ENCODE measurements at places on chromosomes 4 and X. TPM values are rescaled to one million over a fixed set of nuclear protein-coding genes. Genes with fewer than 3 reads are reported as not detected.

Gene SLC39A8
- 1.8 TPM for total RNA-seq

DNA sequence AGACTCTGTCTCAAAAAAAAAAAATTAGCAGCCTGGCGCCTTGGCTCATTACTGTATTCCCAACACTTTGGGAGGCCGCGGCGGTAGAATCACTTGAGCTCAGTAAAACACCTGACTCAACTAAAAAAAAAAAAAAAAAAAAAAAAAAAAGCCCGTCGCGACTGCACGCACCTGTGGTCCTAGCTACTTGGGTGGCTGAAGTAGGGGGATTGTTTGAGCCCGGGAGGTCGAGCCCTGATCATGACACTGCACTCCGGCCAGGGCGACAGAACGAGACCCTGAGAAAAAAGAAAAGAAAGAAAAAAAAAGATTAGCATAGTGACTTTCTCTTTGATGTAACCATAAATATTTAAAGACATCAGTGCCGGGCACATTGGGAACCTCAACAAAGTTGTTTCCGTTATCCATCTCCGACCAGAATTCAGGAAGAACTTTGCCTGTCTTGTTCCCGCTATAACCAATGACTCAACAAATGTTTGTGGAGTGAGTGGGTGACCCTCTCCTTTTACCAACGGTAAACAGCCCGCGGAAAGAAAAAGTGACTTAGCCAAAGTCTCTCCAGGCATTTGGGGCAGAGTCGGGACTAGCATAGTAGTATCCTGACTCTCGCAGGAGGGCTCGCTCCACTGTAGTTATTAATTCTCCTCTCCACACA, 553 bp upstream of the MED28 start:
- no peaks in the 10 kb centered on the region for H3K36me3 ChIP-seq
- peaks cover 40% of the 10 kb centered on the region for H3K4me1 ChIP-seq

GRCh38 chr4:128757712-128758111, 51.8 kb upstream of the JADE1 start:
- peak overlapping the region; percentile 86 for H3K27ac ChIP-seq
- H3K4me1 ChIP-seq = peaks cover 11% of the 10 kb centered on the region
- no peaks in the 10 kb centered on the region for H3K36me3 ChIP-seq
- no peaks in the 10 kb centered on the region for H3K27me3 ChIP-seq
- DNase-seq = peak; percentile 91

- peaks cover 5% of the 10 kb centered on the region for H3K4me1 ChIP-seq
- H3K27ac ChIP-seq = peak within 1 kb of the TSS; percentile 79
- peak; percentile 62 for DNase-seq
- no peaks in the 10 kb centered on the region for H3K27me3 ChIP-seq
- no peaks in the 10 kb centered on the region for H3K36me3 ChIP-seq
- H3K4me3 ChIP-seq = peak within 1 kb of the TSS; percentile 60
Observed at GRCh38 chrX:103628386-103629317, at the start of gene TCEAL1. Gene TCEAL1 (plus strand): TSS chrX:103628975. CDS start chrX:103629917, 942 bp downstream.

DNA sequence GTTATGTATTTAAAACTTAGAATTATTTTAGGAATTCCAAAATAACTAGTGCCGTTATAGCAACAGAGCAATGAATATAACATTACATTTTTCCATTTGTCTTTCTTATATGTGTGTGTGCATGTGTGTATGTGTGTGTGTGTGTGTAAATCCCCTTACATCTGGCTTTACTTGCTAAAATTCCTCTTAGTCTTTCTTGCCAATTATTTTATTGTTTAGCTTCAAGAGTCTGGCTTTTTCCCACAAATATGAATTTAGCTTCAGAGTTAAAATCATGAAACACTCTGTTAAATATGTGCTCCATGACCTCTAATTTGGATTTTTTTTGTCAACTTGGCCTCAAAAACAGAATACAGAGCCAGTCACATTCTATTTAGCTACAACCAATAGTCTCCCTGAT, 18.9 kb downstream of the FGF13 start:
- no peaks in the 10 kb centered on the region for H3K36me3 ChIP-seq
- no peak overlapping the region for H3K27ac ChIP-seq
- no peak overlapping the region for H3K4me3 ChIP-seq
- H3K27me3 ChIP-seq = no peaks in the 10 kb centered on the region

- no peaks in the 10 kb centered on the region for H3K36me3 ChIP-seq
- no peak overlapping the region for H3K4me3 ChIP-seq
- no peaks in the 10 kb centered on the region for H3K27me3 ChIP-seq
Observed at GRCh38 chrX:149458586-149458985, 46.5 kb downstream of the IDS start.

Data from gastrocnemius medialis (tissue), 4 donors.